ENCODE measurements at places on chromosomes 3 and 15.

- DNase-seq: no peak
These were observed 8.1 kb downstream of the FAM3D start for GRCh38 chr3:58658508-58658907.

- no peak for DNase-seq
These were observed 41.5 kb upstream of the MFGE8 start for GRCh38 chr15:88954431-88955277.

DNA sequence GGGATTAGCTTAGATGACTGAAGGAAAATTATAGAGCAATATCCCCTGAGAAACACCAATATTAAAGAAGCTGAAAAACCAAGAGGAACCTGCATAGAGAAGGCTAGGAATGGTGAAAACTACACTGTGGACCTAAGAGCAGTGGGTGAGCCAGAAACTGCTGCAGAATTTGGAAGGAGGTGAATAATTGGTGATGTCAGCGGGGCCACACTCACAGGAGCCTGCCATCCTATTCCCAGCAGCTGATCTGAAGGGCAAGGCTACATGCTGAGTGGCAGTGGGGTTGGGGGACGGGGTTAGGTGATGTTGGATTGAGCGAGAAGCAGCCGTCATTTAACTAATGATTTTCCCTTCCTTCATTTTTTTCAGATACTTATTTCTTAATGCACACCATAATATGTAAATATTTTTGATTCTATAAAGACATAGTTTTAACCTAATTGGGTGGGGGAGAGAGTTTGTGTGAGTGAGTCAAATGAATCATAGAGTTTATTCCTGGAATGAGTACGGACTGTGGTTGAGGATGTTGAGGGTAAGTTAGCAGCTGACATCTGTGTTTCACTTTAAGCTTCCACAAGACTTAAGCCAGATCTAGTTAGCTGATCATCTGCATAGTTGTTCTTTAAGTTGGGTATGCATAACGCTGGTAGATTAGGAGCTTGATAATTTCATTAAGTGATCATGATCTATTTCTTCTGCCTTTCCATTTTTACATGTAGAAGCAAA, 222.8 kb downstream of the PTPRG start:
- no peak for DNase-seq

DNA sequence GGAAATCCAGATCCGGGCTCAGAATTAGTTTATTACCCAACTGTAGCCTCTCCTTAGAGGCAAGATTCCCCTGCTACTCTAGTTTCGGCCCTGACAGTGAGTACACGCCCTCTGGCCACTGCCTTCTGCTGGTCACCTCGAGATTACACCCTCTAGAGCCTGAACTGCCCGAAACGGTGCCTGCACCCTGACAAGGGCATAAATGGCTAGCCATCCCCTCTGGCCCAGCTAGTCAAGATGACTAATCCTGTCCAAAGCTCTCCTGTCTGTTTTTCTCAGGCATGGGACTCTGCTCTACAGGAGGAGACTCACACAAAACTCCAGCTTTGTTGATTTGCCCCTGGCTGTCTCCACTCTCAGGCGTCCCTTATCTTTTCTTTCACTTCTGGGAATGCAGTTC, 150.5 kb upstream of the UBE2E2 start:
- DNase-seq: no peak

GRCh38 chr3:10416730-10417300, 88.6 kb downstream of the ATP2B2 start:
- DNase-seq: no peak

DNA sequence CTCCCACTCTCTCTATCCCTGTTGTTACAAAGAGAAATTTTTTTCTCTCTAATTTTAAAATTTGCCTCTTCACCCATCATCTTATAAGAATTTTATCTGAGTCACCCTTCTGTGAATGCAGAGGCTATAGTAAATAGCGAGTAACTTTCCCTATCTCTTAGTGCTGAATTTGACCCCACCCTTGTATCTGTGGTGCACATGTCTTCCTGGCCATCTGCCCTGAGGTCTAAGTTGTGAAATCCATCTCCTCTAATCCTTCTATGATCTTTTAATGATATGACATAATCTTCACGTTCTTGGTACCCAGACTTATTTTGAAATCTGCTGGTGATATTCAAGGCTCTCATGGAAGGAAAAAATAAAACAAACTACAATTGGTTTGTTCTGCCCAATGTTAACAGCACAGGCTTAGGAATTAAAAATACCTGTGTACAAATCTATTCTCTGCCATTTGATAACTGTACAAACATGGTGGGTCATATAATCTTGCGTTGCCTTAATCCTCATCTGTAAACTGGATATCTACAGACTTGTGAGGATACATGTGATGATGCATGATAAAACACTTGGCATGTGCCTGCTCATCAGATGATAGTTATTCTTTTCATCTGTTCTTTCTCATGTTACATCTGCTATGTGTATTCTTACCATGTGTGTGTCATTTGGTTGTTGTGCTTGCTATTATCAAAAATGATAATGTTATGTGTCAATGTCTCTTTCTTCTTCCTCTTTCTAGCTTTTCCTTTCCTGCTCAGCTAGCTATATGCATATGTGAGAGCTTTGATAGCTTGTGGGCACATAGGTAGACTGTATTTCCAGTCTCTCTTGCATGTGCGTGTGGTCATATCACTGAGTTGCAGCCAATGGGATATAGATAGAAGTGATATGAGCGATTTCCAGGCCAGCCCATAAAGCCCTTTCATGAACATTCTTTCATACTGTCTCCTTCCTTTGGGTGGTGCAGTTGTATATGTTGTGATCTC, 13.7 kb upstream of the CCR3 start:
- no peak for DNase-seq

GRCh38 chr3:160941885-160942494, 163.2 kb downstream of the B3GALNT1 start:
- DNase-seq: no peak

DNA sequence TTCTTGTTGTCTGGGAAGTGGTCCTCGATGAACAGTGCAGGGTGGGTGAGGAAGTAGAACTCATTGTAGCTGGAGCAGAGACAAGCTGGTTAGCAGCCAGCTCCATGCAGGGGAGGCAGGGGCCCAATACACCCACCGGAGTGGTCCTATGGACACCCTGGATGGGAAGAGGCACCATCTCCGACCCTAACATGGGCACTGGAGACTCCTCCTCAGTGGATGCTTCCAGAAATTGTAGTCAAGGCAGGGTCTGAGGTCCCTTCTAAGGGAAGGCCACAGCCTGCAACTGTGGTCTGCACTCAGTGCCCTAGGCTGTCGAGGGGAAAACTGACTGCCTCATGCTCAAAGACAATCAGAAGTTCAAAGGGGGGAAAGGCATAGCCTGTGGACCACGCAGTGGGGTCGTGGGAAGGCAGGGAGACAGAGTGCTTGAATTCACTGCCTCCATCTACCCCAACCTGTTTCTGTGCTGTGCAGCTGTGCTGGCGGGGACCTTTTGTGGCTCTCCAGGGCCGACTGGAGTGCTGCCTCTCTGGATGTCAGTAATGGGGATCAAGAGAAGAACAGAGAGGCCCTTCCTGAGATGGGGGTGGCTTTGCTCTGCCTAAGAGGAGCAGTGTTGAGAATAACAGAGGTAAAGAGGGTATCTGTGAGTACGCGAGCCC, 41.9 kb downstream of the KY start:
- no peak for DNase-seq

Measured in activated gamma-delta T cell (primary cell).